Psoas muscle (tissue), 8 donors: ENCODE measurements at places on chromosomes 2 and 18. TPM values are rescaled to one million over a fixed set of nuclear protein-coding genes. Genes with fewer than 3 reads are reported as not detected.

WDR35 gene
- total RNA-seq: 3.4 TPM

ZNF892 gene
- total RNA-seq: 1.9 TPM

SIX3 gene
- not detected for total RNA-seq

DNA sequence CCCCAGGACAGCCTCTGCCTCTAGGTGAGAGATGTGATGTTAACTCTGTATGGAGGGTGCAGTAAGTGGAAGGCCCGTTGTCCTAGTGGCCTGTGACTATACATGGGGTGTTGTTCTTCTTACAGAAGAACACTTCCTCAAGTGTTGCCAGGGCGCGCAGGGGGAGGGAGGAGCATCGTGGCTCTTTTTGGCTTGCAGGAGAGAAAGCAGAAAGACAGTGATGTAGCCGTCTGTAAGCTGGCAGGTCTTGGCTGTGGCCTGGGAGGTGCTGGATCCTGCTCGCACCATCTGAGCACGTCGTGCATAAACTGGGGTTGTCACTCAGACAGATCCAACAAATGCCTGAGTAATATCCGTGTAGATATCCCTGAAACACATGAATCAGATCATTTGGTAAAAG is 44.3 kb downstream of the ZNF236 start:
- H3K4me1 ChIP-seq: no peaks in the 10 kb centered on the region
- H3K36me3 ChIP-seq: peaks cover 63% of the 10 kb centered on the region
- no peak for DNase-seq
- no peak overlapping the region for H3K4me3 ChIP-seq

DNA sequence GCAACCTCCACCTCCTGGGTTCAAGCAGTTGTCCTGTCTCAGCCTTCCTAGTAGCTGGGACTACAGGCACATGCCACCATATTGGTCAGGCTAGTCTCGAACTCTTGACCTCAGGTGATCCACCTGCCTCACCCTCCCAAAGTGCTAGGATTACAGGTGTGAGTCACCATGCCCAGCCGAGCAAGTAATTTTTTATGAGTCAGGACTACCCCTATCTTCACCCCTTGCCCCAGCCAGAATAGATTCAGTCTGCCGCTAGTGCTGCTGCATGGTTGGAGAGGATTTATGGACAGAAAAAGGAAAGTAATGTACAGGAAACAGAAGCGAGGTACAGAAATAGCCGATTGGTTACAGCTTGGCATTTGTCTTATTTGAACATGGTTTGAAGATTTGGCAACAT is 48.9 kb downstream of the BMPR2 start:
- peaks cover 16% of the 10 kb centered on the region for H3K4me1 ChIP-seq
- no peaks in the 10 kb centered on the region for H3K36me3 ChIP-seq

DNA sequence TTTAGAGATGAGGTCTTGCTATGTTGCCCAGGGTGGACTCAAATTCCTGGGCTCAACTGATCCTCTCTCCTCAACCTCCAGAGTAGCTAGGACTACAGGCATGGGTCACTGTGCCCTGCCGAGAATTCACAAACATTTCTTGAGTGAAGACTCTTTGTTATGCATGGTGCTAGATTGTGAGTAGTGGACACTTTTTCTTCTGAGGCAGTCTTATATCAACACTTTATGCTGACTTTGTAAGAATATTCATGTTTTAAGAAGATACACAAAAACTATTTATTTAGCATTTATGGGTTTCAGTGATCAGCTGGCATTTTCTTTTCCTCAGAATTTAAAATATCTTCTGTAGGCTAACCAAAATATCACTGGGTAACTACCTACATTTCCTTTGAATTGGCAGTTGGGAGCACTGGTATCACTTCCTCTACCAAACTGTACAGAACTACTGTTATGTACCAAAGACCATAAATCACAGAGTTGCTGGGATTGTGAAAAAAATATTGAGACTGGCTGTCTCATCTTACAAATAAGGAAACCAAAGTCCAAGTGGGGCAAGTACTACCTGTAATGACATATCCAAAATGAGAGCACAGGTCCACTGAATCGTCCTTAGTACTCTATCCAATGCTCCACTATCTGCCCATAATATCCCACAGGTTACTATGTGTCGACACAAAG is 34.0 kb downstream of the DOCK10 start:
- H3K27ac ChIP-seq: no peak overlapping the region
- no peaks in the 10 kb centered on the region for H3K4me1 ChIP-seq
- H3K36me3 ChIP-seq: no peaks in the 10 kb centered on the region
- DNase-seq: no peak
- H3K4me3 ChIP-seq: no peak overlapping the region

- no peak for DNase-seq
- peak overlapping the region; percentile 55 for H3K27ac ChIP-seq
- peak overlapping the region; percentile 73 for H3K4me3 ChIP-seq
Measured at GRCh38 chr2:48531141-48531648, 1.2 kb downstream of the STON1 start.

- H3K27ac ChIP-seq: no peak overlapping the region
- no peaks in the 10 kb centered on the region for H3K27me3 ChIP-seq
- no peaks in the 10 kb centered on the region for H3K36me3 ChIP-seq
- peaks cover 16% of the 10 kb centered on the region for H3K4me1 ChIP-seq
- no peak for DNase-seq
Measured at GRCh38 chr2:47091118-47091517, 64.0 kb downstream of the STPG4 start.

GRCh38 chr2:545228-545627 is 132.0 kb downstream of the TMEM18 start:
- no peaks in the 10 kb centered on the region for H3K36me3 ChIP-seq
- H3K4me1 ChIP-seq: no peaks in the 10 kb centered on the region
- no peak overlapping the region for H3K27ac ChIP-seq
- H3K4me3 ChIP-seq: no peak overlapping the region

- H3K36me3 ChIP-seq: no peaks in the 10 kb centered on the region
- no peak overlapping the region for H3K4me3 ChIP-seq
- H3K27ac ChIP-seq: no peak overlapping the region
- H3K4me1 ChIP-seq: no peaks in the 10 kb centered on the region
- peaks cover 2% of the 10 kb centered on the region for H3K27me3 ChIP-seq
Measured at GRCh38 chr2:130874512-130874911, 37.8 kb downstream of the ARHGEF4 start.

DNA sequence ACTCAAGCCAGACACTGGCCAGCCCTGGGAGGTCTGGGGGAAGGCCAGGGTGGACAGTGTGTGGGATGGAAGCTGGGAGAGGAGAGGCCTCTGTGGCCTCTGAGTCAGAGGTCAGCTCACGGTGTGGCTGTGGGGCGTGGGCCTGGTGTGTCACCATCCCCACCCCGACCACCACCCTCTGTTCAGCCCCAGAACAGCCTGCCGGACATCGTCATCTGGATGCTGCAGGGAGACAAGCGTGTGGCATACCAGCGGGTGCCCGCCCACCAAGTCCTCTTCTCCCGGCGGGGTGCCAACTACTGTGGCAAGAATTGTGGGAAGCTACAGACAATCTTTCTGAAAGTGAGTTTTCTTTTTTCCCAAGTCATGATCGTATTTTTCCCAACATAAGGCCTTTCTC is 110.5 kb downstream of the DYSF start:
- DNase-seq: peak; percentile 25
- no peak overlapping the region for H3K27ac ChIP-seq
- H3K4me1 ChIP-seq: no peaks in the 10 kb centered on the region
- no peak overlapping the region for H3K4me3 ChIP-seq
- peaks cover 90% of the 10 kb centered on the region for H3K36me3 ChIP-seq

GRCh38 chr2:176172007-176172894 is 15.1 kb downstream of the HOXD3 start:
- H3K27ac ChIP-seq: no peak overlapping the region
- H3K4me1 ChIP-seq: no peaks in the 10 kb centered on the region
- peaks cover 23% of the 10 kb centered on the region for H3K27me3 ChIP-seq
- DNase-seq: no peak

GRCh38 chr2:55957142-55957541 is 33.6 kb upstream of the EFEMP1 start:
- no peak overlapping the region for H3K4me3 ChIP-seq
- H3K4me1 ChIP-seq: no peaks in the 10 kb centered on the region
- no peak for DNase-seq
- H3K27ac ChIP-seq: no peak overlapping the region
- H3K36me3 ChIP-seq: no peaks in the 10 kb centered on the region
